Osteocyte (in vitro differentiated cells): ENCODE measurements at places on chromosomes 11 and 22.

DNA sequence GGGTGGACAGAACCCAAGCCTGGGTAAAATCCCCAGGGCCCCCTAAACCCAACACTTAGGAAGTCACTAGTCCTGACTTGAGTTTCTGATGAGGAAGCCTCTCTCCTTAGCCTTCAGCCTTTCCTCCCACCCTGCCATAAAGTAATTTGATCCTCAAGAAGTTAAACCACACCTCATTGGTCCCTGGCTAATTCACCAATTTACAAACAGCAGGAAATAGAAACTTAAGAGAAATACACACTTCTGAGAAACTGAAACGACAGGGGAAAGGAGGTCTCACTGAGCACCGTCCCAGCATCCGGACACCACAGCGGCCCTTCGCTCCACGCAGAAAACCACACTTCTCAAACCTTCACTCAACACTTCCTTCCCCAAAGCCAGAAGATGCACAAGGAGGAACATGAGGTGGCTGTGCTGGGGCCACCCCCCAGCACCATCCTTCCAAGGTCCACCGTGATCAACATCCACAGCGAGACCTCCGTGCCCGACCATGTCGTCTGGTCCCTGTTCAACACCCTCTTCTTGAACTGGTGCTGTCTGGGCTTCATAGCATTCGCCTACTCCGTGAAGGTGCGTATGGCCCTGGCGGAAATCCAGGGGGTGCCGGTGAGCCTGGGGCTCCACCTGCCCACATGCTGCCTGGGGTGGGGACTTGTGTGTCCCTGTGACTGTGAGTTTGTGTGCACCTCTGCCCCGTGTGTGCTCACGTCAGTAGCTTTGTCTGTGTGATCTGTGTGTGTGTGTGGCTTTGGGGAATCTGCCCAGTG is at the start of gene IFITM1:
IFITM1 (plus strand) TSS at position 254 of the 767 bp plus-strand sequence; CDS start at position 385, 131 bp downstream.
- no peak for DNase-seq

GRCh38 chr11:91373497-91373896 is 851.1 kb upstream of the FAT3 start:
- DNase-seq = no peak

DNA sequence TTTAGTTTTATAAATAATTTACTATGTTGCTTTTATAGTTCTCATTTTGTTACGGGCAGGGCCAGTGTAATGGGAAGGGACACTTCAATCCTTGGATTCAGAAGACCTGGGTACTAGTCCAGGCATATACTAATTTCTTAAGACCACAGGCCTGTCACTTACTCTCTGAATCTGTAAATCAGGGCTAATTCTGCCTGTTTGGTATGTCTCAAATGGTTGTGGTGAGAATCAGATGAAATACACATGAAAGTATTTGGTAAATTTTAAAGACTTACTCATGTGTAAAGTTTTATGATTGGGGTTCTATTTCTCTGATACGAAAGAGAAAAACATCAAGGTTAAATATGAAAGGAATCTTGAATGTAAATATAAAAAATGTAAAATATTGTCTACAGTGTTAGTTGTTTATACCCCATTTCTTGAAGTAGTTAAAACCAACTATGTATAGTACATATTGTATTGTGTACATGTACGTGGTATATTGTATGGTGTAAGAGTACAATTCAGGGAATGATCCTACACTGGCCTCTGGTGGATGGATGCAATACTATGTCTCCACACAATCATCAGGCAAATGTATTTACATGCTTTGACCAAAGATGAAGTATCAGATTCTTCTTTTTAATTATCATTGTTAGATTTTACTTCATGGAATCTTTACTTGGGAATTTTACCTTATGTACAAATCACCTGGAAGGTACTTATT is 24.5 kb upstream of the RAG2 start:
- no peak for DNase-seq

- DNase-seq = no peak
These were observed 728.8 kb downstream of the NELL1 start for GRCh38 chr11:21398195-21398594.

DNA sequence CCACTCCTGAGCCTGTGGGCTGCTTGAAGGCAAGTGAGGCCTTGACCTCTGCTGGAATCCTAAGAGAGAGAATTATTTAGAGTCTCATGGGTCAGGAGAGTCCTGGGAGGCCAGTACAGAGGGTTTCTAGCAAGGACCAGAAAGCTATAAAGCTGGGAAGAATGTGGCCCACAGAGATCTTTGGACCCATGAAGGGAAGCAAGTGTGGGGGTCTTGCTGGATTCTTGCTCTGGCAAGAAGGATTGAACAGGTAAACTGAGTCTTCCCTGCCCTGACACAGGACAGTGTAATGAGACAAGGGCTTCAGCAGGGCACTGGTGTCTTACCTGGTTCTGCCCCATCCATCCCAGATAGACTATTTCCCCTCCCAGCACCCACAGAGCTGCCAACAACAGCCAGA is 18.4 kb downstream of the EIF3F start:
- DNase-seq = peak; percentile 56

- DNase-seq = no peak
These were observed 94.0 kb downstream of the NTM start for GRCh38 chr11:131464461-131464860.

- no peak for DNase-seq
These were observed 35.2 kb downstream of the APOL5 start for GRCh38 chr22:35752863-35753189.

GRCh38 chr11:44990665-44991064 is 40.0 kb upstream of the TP53I11 start:
- peak; percentile 62 for DNase-seq
